Progenitor cell of endocrine pancreas (in vitro differentiated cells): ENCODE measurements at places on chromosomes 1 and 21. TPM values are rescaled to one million over a fixed set of nuclear protein-coding genes. Genes with fewer than 3 reads are reported as not detected.

DNA sequence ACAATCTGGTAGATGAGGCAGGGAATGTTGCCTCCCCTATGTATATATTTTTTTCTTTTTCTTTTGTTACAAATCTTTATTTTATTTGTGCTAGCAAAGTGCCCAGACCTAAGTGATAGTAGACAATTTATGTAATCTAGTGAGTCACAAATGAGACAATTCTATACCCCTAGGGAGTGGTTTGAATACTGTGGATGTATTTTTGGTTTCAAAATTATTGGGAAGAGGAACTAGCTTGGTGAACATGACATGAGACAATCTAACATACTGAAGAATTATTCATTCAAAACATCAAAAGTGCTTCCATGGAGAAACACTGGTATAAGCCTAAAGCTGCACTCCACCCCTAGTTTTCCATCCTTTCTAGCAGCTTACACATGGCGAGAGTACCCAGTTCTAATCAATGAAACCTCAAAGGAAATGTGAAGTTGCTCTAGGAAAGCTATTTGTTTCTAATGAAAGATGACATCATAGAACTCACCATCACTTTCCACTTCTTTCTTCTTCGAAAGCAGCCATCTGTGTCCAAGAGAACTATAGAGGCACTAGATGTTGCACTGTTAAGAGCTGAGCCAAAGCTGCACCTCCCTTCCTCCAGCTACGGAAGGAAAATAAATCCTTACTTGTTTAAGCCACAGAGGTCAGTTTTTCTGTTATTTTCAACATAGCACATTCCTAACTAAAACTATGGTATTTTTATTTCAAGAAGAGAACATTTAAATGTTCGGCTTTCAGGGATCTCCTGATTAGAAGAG is 764.6 kb downstream of the LTN1 start:
- DNase-seq: no peak

DNA sequence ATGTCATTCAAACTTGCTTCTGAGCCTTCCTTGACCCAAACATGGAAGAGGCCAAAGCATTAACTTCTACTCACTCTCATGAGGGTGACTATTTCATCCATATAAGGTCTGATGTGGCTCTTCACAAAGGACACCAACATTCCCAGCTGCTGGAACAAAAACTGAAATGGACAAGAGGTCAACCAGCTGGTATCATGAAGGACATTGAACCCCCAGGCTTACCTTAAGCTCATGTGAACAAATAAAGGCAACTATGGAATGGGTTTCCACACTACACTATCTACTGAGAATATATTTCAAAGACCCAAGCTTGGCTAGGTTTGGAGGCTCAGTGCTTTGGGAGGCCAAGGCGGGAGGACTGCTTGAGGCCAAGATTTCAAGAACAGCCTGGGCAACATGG is 26.9 kb downstream of the ANGPTL7 start:
- no peak for DNase-seq

DNA sequence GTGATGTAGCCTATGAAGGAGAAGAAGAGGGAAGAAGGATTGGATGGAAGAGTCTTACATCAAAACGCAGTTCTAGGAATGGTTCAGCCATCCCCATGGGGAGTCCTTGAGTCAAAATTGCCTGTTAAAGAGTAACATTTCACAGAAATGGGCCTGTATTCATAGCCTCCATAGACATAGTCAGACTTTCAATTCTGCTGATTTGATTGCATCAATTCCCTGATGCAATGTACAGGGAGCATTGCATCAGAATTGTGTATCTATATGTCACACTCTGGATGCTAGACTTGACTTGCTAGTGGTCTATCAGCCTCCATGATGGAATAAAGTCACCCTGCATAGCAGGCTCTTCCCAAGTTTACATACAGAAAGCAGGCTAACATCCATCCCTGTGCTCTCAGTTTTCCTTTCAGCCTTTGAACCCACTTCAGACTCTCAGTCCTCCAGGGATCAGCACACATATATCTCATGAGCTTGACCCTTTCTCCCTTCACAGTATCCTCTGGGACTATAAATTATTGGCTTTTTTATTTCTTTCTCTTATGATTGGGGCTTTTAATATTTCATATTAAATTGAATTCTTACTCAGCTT is 1111.7 kb upstream of the B3GALT2 start:
- no peak for DNase-seq

- DNase-seq: no peak
These were observed 57.5 kb downstream of the KIAA0319L start for GRCh38 chr1:35499652-35500176.

- no peak for DNase-seq
These were observed 50.5 kb downstream of the EPHB2 start for GRCh38 chr1:22761101-22761500.

DNA sequence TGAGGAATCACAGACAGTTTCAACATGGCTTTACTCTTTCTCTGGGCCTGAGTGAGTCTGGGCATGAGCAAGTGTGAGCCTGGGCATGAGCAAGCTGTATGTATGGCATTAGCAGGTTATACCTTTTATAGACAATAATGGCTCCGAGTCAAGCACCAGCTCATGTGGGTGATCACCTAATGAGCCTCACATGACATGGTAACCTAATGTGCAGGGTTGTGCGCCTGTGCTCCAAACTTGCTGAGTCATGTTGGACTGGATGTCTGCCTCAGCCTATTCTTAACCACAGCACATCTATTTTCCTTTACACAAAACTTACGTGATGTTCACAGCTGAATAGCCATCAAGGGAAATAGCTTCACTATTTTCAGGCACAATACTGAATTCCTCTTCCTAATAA is 236.2 kb upstream of the NRIP1 start:
- DNase-seq: no peak

DNA sequence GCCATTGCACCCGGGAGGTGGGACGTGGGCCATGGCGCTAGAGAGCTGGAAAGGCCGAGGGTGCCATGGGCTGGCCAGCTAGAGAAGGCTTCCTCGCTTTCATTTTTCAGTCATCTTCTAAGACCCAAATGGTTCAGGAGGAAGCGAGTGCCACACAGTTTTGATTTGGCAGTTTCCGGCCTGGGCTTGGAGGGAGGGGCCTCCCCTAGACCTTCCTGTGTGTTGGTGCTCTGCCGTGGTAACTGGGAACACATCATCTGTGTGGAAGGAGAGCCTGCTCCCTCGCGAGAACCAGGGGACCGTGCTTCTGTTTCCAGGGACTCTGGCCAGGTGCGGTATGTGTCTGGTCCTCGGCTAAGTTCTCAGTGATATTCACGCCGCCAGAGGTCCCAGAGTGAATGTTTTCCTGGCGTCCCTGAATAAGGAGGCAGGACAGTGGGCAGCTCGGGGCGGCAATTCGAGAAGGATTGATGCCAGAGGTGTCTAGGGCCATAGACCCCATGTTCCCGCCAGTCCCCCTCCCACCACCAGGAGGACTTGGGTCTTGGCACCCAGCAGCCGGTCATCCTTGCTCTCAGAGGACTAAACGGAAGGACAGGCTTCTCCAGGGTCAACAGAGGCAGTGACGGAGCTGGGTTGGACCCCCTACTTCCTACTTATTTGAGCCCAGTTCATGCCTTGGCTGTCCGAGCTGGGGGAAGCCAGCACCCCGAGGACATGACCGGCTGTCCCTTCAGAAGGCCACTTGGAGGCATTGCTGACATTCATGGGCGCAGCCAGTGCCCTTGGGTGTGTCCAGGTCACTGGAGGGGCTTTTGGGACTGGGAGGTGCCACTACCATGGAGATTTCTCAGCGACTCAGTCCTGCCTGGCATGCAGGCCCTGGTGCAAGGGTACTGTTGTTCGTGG is 2.7 kb upstream of the NPHP4 start:
- DNase-seq: no peak

- no peak for DNase-seq
These were observed 31.9 kb downstream of the PRDM2 start for GRCh38 chr1:13731897-13732296.

Gene ACTL8
- total RNA-seq: not detected in 2 replicates

Gene INSRR
- total RNA-seq: not detected in 2 replicates

Gene ERRFI1
- 138 and 139 TPM in 2 replicates for total RNA-seq

DNA sequence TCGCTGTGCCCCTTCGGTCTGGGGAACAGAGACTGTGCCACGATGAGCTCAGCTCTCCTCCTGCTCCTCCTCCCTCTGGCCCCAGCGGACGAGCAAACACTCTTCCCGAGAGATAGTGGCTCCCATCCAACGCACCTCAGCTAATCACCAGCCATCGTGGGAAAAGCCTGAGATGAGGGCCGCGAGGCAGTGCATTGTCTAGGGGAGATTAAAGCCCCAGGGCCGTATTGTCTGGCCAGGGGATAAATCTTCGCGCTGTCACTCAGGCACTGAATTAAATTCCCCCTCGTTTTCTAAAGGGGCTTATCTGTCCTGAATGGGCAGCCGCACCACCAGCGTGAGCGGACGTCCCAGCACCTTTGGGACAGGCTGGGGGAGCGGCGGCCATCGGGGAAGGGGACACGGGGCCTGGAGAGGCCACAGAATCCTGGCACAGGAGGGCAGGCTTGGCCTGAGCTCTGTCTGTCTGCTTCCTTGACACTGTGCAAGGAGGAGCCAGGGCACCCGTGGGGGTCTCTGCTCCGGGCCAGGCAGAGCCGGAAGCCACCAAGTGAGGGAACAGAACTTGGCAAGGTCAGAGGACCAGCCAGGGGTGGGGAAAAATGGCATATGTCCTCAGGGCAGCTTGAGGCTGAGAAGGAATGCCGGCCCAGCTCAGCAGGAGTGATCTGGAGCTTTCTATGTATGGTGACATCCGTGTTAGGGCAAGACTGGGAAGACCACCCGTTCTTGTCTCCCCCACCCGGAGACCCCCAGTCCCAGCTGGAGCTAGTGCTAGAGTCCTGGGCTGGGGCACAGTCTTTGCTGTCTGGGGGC is 32.3 kb downstream of the PRDM16 start:
- no peak for DNase-seq

DNA sequence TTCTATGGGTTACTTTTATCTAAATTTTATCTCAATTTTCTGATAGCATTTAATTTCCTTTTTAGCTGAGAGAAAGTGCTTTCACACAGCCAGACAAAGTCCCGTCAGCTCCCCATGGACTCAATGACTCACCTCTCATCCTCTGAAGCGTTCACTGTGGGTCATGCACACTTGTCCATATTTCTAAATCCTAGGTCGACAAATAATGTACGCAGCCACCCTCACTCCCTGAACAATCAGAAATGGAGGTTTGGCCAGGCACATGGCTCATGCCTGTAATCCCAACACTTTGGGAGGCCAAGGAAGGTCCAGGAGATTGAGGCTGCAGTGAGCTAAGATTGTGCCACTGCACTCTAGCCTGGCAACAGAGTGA is 42.4 kb upstream of the COA6 start:
- no peak for DNase-seq

DNA sequence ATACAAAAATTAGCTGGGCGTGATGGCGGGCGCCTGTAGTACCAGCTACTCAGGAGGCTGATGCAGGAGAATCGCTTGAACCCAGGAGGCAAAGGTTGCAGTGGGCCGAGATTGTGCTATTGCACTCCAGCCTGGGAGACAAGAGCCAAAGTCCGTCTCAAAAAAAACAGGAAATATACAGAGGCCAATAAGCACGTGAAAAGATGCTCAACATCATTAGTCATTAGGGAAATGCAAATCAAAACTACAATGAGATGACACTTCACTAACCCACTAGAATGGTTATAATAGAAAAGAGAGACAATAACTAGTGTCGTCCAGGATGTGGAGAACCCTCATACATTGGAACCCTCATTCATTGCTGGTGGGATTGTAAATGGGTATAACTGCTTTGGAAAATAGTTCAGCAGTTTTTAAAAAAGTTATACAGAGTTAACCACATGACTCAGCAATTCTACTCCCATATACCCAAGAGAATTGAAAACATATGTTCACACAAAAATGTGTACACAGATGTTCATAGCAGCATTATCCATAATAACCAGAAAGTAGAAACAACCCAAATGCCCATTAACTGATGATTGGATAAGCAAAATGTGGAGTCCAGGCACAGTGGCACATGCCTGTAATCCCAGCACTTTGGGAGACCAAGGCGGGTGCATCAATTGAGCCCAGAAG is 6.4 kb upstream of the E2F2 start:
- DNase-seq: no peak

Gene OR2L13
- total RNA-seq: not detected in 2 replicates

Gene TSSK3
- total RNA-seq: 3.1 and 3.9 TPM in 2 replicates

Gene TMPRSS2
- 23.7 and 29.4 TPM in 2 replicates for total RNA-seq

- DNase-seq: no peak
These were observed 57.5 kb downstream of the RGS2 start for GRCh38 chr1:192866241-192866868.

- no peak for DNase-seq
These were observed 23.4 kb upstream of the ARF1 start for GRCh38 chr1:228058949-228059633.

Gene SZRD1
- total RNA-seq: 109 and 119 TPM in 2 replicates

- DNase-seq: no peak
These were observed 65.5 kb downstream of the ACOT7 start for GRCh38 chr1:6328091-6328490.

DNA sequence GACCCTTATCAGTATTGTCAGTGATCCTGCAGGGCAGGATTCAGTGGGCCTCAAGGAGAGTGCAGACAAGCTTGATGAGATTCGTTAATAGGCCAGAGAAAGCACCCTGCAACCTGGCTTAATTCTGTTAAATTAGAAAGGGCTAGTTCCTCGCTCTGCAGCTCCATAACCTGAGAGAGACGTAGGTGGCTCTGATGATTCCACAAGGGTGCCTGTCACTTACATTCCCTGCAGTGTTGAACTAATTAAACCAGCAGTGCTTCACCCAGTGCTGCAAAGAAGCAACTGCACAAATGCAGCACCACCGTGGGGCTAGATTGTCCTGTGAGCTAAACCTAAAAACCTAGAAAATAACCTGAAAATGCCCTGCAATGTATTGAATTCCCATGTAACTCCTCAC is 270.8 kb downstream of the CACNA1E start:
- DNase-seq: no peak

DNA sequence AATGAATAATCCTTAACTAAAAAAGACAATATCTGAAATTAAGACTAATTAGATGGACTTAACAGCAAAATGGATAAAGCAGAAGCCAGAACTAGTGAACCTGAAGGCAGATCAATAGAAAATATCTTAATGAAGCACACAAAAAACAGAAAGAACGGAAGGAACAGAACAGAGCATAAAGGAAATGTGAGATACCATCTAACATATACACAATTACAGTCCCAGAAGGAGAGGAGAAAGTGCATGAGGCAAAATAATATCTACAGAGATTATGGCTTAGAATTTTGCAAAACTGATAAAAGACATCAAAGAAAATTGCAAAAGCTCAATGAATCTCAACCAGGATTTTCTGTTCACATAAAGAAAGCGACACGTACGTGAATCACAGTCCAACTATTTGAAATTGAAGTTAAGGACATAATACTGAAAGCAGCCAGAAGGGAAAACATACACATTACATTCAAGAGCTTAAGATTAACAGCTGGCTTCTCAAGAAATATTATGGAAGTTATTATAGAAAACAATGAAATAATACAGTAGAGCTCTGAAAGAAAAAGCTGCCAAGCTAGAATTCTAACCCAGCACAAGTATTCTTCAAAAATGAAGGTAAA is 182.0 kb downstream of the CDC42BPA start:
- DNase-seq: no peak

GRCh38 chr1:116508984-116509980 is 61.5 kb downstream of the CD58 start:
- no peak for DNase-seq

Gene VSIG8
- total RNA-seq: 0.20 TPM in 1 of 2 replicates, not detected in the other

Gene CD164L2
- total RNA-seq: not detected in 2 replicates
